ENCODE measurements at places on chromosomes 4 and X.
A peak's percentile ranks its signal among the peaks of the same experiment; 100 is the strongest.

- DNase-seq: no peak
Measured at GRCh38 chr4:7310451-7310850, 118.1 kb downstream of the SORCS2 start.

DNA sequence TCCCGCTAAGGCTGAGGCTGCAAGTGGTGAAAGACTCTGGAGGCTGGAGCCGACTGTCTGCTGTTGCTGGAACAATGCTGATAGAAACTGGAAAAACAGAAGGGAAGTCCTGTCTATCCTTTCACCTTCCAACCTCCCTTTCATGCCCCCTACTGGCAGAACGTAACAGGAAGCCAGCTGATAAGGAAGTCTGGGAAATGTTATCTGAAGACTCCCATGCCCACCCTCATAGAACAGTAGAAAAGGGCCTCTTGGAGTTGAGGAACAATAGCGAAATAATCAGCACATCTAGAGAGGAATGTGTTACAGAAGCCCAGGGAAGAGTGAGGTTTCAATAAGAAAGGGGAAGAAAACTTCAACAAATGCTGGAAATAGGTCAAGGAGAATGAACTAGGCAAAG lies 117.1 kb upstream of the DKK2 start:
- peak; percentile 4 for DNase-seq

DNA sequence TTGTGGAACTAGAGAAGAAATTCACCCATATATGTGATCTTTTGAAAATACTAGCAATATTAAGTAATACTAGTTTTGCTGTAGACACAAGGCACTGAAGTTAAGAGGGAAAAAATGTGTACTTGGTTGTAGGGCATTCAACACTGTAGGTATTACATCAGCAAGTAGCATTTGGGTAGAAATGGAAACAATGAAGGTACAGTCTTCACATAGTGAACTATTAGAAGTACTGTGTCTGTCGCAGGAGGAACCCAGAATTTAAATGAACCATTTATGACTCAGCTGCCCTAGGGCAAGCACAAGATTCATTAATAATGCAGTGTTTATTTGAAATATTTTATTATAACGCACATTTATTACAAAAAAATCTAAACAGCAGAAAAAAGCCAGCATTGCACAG lies 572.7 kb upstream of the TENM3 start:
- DNase-seq: no peak

DNA sequence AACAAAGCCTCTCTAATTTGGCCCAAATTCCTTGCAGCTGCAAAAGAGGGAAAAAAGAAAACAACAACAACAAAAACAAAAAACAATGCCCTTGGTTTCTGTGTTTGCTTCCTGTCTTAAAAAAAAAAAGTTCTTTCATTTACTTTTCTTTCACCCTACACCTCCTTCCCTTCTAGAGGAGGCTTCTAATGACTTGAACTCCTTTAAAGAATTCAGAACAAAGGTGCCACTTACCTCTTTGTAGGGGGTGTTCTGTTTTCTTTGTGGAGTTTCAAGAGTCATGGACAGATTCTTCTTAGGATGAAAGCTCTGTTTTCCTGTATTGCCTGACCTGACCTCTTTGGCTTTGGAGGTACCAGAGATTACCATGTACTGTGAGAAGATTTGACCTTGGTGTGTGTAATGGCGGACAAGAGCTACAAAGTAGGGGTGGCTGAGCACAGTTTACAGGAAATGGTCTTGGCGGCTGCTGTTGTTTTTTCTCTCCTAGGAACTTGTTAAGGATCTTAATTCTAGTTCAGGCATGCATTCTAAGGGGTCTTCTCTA lies 72.4 kb upstream of the S100G start:
- DNase-seq: no peak

GRCh38 chrX:14027511-14028019 lies 2.1 kb downstream of the GEMIN8 start:
- DNase-seq: no peak

DNA sequence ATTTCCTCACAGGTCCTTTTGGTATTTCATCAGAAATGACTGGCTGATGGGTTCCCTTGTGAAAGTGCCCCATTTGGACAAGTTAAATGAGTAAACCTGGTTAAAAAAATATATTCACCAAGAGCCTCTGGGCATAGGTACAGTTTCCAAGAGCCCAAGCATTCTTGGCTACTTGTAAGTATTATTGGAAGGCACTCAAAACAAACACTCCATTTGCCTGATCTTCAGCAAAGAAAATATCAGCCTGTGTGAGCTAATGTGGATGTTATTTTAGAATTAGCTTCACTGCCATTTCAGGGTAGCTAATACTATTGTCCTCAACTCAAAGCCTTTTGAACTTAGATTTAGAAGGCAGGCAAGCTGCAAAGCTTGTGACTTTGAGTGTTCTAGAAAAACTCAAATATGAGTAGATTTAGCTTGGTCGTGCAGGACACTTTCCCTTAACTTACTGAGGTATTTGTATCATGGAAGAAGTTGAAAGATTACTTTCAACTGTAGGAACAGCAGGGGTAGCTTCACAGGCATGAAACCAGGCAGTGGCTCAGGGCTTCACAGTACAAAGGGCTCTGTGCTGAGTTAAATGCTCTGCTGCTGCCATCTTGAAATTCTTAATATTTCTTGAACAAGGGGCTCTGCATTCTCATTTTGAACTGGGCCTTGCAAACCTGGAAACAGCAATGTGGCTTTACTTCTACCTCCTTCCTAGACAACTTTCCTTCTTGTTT lies 177.2 kb downstream of the AMELX start:
- no peak for DNase-seq

DNA sequence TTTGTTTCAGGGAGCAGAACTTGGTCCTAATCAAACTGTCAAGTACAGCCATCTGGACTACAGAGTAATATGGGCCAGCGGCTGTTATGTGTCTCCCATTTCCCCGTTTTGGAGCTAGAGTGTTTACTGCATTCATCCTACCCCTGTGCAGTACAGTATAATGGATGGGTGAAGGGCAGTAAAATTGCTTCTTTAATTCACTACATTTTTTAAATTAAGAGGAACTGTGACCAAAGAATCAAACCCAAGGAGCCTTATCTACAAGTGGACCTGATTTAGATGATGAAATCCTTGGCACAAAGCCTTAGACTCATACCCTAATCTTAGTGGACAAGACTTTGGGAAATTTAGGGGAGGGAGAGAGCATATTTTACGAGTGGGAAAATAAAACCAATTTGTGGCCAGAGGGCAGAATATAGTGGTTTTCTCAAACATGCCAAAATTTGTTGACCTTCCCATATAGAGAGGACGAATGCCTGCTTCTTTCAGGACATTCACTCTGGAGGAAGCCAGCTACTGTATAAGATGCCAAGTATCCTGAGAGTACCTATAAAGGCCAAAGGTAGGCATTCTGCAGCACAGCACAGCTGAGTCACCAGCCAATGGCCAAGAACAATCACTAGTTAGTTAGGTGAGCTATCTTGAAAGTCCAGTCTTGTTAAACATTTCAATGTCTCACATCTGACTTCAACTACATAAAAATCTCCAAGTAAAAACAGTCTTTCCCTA lies 253.8 kb upstream of the KCNIP4 start:
- no peak for DNase-seq

GRCh38 chr4:11365039-11365438 lies 63.7 kb downstream of the HS3ST1 start:
- DNase-seq: no peak

GRCh38 chr4:40480291-40480690 lies 145.2 kb downstream of the CHRNA9 start:
- no peak for DNase-seq

DNA sequence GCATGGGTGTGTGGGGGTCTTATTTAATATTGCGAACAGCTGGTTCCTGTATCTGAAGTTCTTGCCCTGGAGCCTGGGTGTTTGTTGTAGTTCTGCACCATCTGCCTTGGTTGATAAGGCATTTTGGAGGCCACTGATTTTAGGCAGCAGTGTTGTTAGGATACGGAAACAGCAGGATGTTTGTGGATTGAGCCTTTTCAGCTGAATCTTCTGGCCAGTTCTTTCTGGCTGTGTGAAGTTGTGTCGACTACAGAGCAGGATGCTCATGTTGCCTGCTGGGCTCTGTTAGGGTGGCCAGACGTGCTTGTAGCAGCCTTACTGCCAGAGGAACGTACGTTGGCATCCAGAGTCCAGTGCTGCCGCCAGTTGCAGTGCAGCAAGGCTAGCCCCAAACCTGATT lies 134.2 kb downstream of the PTTG2 start:
- DNase-seq: no peak

DNA sequence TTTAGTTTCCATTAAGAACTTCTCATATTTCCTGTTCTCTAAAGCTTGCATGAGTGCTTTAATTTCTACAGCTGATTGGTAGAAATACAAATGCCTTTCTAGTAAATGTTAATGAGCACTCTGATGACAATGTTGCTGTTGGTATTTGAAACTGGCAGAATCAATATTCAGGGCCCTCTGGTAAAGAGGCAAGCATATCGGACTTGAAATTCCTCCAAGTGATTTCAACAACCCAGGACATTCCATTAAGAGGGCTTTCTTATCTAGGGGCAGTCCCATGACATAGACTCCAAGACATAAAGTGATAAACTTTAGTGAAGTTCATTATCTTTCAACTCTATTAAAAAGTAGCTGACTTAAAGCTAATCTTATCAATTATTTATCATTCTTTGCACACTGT lies 83.1 kb upstream of the VCX start:
- no peak for DNase-seq

- DNase-seq: no peak
Measured at GRCh38 chr4:153901220-153901619, 112.3 kb upstream of the SFRP2 start.

- peak; percentile 4 for DNase-seq
Measured at GRCh38 chr4:1600811-1601532, 83.1 kb downstream of the FAM53A start.

GRCh38 chr4:20570981-20571715 lies 129.1 kb upstream of the PACRGL start:
- no peak for DNase-seq

DNA sequence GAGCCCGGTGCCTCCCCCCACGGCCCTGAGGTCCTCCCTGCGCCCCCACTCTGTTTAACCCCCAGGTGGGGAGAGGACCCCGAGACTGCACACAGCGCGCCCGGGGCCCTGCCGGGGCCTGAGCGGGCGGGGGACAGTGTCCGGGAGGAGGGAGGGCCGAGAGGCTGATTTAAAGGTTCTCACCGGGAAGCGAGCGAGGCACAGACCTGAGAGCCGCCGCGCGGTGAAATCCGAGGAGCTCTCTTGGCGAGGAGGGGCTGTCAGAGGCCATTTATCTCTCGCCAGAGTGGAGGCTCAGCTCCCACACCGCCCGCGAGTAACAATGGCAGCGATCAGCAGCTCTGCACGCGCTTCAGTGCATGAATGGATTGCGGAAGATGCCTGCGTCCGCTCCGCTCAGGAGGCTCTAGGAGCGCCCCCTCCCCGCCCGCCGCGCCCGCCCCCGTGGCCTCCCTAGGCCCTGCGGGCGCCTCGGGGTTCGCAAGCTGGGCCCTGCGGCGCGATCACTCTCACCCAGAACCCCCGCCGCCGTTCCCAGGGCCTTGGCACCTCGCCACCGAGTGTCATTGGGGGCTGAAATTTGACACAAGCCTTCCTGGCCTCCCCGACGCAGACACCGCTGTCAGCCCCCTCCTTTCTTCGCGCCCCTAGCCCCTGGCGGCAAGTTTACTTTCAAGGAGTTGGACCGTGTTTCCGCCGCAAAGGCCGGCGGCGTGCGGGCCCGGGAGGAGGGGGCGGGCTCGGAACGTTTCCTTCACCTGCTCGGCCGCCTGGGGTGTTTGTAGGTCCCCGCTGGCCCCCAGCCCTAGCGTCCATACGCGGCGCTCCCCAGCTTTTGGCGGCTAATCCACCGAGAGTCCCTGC lies 48.7 kb upstream of the BCOR start:
- peak; percentile 22 for DNase-seq

All from heart right ventricle (tissue), 16 donors.